ENCODE measurements at places on chromosomes 3 and 15.

DNA sequence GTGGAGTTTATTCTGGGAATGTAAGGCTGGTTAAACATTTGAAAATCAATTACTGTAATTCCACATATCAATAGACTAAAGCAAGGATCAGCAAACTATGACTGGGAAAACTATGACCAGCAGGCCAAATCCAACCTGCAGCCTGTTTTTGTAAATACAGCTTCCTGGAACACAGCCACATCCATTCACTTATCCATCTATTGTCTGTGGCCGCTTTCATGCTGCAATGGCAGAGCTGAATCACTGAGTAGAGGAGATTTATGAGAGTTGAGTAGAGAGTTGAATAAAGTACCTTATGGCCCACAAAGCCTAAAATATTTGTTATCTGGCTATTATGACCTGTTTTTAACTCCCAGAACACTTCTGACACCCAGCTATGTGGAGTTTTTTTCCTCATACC, 12.2 kb downstream of the MYLK start:
- no peak for DNase-seq

DNA sequence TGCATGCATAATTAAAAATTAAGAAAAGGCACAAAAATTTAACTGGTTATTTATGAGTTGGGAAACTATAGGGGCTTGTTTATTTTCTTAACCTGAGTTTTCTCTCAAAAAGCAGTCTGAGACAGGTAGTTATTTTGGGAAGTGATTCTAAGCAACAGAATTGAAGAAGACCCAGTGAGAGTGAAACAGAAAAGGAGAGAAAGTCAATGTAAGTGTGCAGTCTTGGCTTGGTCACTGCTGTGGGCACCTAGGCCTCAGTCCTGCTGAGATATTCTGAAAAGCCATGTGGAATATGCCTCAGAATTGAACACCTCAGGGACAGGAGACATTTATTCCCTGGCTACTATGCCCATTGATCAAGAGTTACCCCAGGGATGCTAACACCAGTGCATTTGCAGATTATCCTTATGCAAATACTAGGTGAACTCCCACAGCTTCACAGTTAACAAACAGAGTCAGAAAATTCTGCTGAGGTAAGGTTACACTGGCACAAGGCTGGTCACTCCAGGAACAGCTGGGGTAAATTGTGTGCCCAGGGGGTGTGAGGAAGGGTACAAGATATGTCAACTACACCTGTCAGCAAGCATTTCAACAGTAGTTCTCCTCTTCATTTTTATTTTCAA, 222.7 kb downstream of the EFHB start:
- no peak for DNase-seq

DNA sequence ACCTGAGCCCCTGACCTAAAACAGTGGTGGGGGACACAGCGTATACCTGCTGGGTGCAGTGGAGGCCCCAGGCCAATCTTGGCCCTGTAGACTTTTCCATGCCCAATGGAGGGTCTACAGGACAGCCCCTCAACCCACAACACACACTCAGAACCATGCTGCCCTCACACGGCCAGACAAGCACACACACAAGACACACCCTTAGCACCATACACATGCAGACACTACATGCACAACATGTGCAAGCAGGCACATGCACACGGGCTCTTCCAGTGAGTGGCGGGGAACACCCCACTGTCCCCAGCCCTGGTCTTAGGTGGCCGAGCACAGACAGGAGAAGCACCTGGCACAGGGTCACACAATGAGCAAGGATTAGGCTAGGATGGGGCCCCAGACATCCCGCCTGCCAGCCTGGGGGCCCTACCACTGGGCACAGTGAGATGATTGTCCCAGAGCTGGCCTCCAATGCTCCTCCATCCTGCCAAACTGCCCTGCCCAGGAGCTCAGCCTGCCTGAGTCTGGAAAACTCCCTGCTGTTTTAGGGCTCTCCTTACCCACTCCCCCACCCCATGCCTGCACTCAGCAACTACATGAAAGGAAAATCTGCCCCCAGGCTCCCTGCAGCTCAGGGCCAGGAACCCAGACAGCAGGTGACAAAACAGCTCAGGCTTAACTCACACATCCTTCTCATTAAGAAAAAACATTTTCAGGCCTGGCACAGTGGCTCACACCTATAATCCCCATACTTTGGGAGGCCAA, 15.8 kb downstream of the IQSEC1 start:
- DNase-seq, result peak; percentile 76

DNA sequence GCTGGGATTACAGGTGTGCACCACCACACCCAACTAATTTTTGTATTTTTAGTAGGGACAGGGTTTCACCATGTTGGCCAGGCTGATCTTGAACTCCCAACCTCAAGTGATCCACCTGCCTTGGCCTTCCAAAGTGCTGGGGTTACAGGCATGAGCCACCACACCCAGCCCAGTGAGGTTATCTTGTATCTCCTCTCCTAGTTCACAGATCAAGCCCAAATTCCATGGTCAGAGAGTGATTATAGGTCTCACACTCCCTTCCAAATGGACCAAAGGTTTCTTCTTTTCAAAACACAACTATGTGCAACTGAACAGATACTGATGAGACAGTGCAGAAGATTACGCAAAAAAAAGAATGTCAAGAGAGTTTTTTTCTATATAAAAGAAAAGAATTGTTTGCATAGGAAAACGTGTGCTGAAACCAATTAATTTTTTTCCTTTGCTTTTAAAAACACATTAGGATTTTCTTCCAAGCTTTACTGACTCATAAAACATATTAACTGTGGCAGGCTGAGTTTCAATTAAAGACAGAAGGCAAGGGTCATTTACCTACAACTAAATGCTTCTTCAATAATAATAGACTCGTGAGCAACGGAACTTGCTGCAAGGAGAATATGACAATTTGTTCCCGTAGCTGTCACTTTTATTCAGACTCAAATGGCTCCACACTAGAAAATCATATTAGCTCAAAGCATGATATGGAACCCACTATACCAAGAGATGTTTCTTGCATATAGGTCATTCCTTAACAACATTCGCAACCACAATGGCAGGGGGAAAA, 30.4 kb upstream of the THUMPD3 start:
- no peak for DNase-seq

GRCh38 chr15:92579486-92579885, 76.1 kb downstream of the FAM174B start:
- DNase-seq, result no peak

GRCh38 chr3:45126730-45127129, 19.4 kb downstream of the CDCP1 start:
- DNase-seq, result no peak
